ENCODE measurements at places on chromosomes 13 and 19.

- DNase-seq = no peak
Measured at GRCh38 chr13:66369666-66370065, 860.5 kb downstream of the PCDH9 start.

DNA sequence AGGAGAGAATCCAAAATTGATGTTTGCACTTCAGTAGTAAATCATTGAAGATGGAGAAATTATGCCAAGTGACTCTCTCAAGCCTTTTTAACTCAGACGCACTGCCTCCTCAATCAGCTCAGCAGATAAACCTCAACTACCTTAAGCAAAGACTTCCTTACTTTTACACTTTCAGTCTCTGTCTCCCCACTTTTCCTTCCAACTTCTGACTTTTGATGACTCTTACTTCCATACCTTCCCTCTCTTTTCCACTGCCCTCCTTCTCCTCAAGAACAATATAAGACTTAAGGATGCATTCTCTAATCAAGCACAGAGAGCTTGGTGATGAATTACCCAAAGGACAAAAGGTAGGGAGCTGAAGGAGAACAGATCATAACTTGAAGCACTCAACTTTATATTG is 4.8 kb upstream of the DACH1 start:
- DNase-seq = no peak

- DNase-seq = no peak
Measured at GRCh38 chr13:47166336-47166735, 269.5 kb upstream of the HTR2A start.

- DNase-seq = no peak
Measured at GRCh38 chr19:28612275-28612769, 600.6 kb downstream of the UQCRFS1 start.

GRCh38 chr19:50939596-50939995 is 13.2 kb downstream of the KLK5 start:
- DNase-seq = no peak

DNA sequence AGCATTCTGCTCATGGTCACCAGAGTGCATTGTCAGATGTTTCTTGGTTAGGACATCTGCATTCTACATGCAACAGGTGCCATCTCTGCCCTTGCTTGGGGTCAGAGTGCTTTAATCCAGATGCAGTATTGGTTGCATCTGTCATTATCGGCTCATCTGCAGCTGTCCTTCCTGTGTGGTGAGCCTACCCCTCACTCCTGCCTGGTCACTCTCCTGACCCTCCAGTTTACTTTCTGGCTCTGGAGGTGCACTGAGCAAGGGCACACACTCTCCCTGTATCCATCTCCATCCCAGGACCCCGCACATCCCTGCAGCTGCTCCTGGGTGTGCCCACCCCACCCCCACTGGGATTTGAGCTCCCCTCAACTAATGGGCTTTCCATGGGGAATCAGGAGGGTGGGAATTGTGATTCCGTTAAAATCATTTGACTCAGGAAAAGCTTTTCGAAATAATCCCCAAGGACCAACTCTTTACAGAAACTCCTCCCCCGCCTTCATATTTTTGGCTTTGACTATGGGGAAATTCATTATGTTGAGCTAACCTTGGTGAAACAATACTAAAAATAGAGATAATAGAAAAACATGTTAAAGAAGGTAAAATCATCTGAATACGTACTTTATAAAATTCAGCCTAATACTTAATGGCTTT is 70.2 kb downstream of the COL4A2 start:
- peak; percentile 35 for DNase-seq

DNA sequence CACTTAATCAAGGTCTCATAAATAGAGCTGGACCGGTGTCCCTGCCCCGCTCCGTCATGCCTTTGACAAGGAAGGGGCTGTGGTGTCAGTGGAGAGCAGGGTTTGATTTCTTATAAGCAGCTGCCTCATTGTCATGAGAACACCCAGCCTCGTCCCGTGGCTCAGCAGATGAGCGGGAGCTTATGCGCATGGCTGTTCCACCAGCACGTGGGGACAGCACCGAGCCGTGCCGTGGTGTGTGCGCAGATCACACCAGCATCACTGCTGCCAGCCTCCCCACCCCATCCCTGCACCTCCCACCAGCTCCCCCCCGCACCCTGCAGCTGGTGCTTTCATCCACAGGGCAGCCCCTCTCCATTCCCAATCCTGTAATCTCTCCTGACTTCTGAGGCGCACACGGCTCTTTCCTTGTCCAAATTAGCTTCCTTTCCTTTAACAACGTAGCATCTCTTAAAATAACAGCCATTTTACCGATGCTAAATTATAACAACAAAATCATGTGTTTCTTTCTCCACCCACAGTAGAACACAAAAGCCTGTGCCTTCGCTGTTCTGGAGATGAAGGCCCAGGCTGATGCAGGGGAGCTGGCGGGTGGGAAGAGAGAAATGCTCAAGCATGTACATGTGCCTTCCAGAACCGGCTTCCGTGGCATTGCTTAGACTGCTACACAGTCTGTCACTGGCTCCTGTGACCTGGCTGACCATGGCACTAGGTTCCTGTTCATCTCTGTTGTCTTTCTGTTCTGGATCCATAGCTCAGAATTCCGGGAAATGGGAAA is 96.8 kb downstream of the RAB20 start:
- DNase-seq = no peak

DNA sequence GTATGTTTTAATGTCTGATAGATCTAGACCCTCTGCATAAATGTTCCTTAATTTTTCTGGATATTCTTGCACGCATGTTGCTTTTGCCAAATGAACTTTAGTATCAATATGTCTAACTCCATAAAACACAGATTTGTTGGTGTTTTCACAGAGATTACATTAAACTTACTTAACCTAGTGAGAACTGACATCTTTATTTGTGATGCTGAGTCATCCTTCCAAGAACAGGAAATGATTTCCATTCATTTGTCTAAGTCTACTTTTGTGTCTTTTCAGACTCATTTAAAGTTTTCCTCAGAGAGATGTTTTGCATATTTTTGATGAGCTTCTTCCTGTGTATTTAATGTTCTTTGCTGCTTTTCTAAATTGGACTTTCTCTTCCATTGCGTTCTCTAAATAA is 184.0 kb downstream of the SLC7A1 start:
- no peak for DNase-seq

GRCh38 chr19:5958074-5958850 is 19.7 kb downstream of the RANBP3 start:
- DNase-seq = peak; percentile 45

DNA sequence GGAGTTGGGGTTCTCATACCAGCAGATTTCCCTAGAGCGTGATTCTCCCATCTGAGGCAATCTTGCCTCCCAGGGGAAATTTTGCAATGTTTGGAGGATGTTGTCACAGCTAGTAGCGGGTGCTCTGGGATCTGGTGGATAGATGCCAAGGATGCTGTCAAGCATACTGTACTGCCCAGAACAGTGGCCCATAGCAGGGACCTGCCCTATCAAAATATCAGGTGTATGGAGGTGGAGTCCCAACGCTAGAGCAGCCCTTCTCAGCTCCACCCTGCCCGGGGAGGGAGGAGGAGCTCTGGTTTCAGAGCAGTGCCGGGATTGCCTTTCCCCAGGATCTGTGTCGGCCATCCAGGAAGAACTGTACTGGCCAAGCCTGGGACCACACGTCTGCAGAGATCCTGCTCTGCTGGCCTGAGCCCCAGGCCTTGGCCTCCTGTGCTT is 10.9 kb upstream of the QTRT1 start:
- DNase-seq = no peak

GRCh38 chr19:40380199-40381037 is 9.6 kb downstream of the HIPK4 start:
- no peak for DNase-seq

GRCh38 chr19:30209617-30210600 is 162.3 kb upstream of the ZNF536 start:
- no peak for DNase-seq

DNA sequence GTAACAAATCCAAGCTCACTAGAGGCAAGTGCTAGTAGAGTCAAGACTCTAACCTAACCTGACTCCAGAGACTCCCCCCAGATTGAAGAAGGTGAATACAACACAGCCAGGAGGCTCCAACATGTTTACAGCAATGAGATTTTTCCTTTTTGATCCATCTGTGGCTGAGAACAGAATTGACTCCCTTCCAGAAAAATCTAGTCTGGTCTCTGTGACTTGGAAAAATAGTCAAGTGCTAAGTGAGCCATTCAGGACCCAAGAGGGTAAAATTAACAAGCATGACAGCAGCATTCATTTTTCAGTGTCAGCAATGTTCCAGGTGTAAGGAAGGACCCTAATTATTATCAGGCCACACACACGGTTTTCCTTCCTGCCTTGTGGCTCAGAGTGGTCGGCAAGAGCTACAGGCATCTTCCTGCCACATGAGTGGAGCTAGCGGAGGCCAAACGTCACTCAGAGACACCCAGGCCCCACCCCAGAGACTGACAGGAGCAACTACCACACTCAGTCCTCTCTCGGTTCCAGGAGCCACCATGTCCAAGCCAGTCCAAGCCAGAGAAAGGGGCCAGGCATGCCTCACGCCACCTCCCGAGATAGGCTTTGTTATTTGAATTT is 395.1 kb downstream of the FOXO1 start:
- DNase-seq = no peak

DNA sequence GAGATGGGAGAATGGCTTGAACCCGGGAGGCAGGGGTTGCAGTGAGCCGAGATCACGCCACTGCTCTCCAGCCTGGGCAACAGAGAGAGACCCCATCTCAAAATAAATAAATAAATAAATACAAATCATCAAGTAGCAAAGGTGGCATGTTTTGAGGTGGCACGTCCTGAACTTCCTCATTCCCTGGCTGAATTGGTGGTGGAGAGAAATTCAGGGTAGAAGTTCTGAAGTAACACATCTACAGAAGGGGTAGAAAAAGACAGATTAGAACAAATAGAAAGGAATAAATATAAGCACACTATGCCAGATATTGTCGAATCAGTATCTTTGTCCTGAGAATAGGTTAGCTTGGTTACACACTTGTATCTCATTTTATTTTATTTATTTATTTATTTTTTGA is 6.3 kb downstream of the IFI30 start:
- no peak for DNase-seq

DNA sequence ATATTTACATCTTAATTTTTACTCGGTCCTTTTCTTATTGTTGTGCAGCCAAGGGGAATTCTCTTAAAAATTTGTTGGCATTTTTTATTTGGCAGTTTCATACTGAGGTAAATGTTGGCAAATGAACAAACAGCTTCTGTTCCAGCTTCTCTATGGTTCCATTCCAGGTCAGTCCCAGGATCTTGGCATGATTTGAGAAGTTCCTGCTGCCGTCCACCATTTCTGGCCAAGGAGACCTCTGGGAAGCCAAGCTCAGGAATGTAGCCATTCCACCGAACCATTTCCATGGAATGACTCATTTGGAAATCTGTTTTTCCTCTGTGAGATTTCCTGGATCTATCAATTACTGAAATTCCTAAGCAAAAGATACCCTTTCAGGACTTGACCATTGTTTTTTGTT is 43.9 kb downstream of the SLC10A2 start:
- no peak for DNase-seq

- DNase-seq = no peak
Measured at GRCh38 chr19:29540114-29540513, 14.3 kb downstream of the VSTM2B start.

DNA sequence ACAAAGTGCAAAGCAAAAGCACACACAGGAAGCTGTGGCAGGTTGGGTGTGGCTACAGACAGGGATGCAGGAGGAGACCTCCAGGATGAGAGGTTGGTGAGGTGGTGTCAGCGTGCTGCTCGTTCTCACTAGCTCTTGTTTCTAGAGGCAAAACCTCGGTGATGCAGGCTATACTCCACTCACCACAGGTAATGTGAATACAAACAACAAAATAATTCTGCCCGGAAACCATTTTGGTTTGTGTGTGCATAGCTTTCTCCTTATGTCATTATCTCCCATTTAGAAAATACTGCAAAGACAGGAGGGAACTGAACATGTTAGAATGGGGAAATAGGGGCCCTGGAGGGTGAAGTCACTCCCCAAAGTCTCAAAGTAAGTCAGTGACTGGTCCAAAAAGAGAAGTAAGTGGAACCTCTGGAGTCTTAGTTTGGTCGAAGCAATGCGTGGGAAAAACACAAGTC is 9.4 kb downstream of the LCP1 start:
- DNase-seq = no peak

DNA sequence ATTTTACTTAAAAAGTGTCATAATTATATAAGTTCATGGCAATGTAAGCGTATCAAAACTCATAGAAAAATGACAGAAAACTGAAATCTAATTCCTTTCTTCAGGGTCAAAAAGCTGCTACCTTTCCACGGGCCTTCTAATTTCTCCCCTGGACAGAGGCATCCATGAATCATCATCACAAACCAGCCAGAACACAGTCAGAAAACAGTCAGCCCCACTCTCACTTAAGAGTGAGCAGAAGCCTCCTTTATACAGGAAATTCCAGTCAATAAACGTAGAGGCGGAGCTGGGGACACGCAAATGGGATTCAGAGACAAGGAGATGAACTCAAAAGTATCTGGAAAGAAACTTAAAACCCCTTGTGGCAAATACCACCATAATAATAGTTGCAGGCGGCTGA is 54.2 kb upstream of the ABCC4 start:
- DNase-seq = peak; percentile 53

DNA sequence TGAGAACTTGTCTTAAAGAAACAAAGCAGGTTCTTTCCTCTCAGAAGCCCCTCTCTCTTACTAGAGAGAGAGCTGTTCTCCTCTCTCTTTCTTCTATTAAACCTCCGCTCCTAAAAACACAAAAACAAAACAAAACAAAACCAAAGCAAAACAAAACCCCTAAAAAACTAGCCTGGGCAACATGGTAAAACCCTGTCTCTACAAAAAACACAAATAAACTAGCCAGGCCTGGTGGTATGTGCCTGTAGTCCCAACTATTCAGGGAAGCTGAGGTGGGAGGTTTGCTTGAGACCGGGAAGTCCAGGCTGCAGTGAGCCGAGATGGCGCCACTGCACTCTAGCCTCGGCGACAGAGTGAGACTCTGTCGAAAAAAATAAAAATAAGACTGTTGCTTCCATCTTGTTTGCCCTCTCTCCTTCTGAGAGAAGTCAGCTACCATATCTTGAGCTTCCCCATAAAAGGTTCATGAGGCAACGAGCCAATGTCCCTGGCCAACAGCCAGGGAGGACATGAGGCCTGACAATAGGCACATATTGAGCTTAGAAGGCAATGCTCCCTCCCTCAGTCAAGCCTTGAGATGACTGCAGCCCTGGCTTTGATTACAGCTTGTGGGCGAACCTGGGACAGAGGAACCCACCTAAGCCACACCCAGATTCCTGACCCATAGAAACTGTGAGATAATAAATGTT is 17.5 kb upstream of the FLT3 start:
- no peak for DNase-seq

DNA sequence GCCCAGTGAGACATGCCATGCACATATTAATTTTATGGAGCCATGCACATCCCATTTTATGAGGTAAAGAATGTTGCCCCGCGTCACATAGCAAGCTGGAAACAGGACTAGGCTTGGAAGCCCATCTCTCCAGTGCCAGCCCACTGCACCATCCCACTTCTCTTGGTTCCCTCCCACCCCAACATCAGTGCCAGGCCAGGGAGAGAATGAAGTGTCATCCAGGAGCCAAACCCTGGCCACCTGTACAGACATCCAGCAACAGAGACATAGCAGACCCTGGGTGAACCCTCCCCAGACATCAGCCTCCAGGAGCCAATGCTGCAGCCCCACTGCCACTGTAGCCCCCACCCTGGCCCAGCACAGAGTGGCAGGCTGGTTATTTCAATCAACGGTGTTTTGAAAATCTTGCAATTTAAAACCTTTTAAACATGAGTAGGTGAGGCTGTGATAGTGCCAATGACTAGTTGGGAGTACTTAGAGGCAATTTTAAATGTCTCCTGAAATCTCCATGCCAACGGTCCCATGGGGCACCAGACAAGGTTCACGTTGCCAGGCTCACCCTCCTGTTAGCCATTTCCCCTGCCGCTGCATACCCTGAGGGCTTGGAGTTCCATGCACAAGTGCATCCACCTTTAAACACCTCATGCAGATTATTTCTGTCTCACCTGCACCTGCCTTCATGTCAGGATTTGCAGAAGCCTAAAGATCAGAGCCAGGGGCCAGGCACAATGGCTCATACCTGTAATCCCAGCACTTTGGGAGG is 34.7 kb downstream of the VSTM2B start:
- no peak for DNase-seq

All from eye (tissue), 1 donor.